Breast epithelium (tissue), 4 donors: ENCODE measurements at places on chromosomes 12 and 14. TPM values are rescaled to one million over a fixed set of nuclear protein-coding genes. Genes with fewer than 3 reads are reported as not detected.
A peak's percentile ranks its signal among the peaks of the same experiment; 100 is the strongest.

- DNase-seq: no peak
- H3K27ac ChIP-seq: no peak overlapping the region
- H3K27me3 ChIP-seq: no peaks in the 10 kb centered on the region
- no peaks in the 10 kb centered on the region for H3K4me1 ChIP-seq
- H3K36me3 ChIP-seq: peaks cover 3% of the 10 kb centered on the region
- H3K4me3 ChIP-seq: no peak overlapping the region
These were observed 103.4 kb downstream of the PAWR start for GRCh38 chr12:79587368-79587767.

DNA sequence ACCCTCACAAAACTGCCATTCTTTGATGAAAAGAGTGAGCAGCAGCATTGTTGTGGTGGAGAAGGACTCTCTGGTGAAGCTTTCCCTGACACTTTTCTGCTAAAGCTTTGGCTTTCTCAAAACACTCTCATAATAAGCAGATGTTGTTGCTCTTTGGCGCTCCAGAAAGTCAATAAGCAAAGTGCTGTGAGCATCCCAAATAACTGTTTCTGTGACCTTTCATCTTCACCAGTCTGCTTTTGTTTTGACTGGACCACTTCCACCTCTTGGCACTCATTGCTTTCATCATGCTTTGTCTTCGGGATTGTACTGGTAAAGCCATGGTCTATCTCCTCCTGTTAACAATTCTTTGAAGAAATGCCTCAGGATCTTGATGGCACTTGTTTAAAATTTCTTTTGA, 424.7 kb upstream of the TMPO start:
- H3K4me1 ChIP-seq: no peaks in the 10 kb centered on the region
- H3K27ac ChIP-seq: no peak overlapping the region
- no peak overlapping the region for H3K4me3 ChIP-seq
- H3K36me3 ChIP-seq: no peaks in the 10 kb centered on the region

- H3K4me3 ChIP-seq: no peak overlapping the region
- no peak for DNase-seq
- H3K4me1 ChIP-seq: no peaks in the 10 kb centered on the region
- no peaks in the 10 kb centered on the region for H3K27me3 ChIP-seq
- no peaks in the 10 kb centered on the region for H3K36me3 ChIP-seq
- H3K27ac ChIP-seq: no peak overlapping the region
These were observed 420.8 kb downstream of the EGLN3 start for GRCh38 chr14:33529787-33530757.

- no peak for DNase-seq
- no peak overlapping the region for H3K27ac ChIP-seq
These were observed 131.9 kb upstream of the FUT8 start for GRCh38 chr14:65280653-65281052.

DNA sequence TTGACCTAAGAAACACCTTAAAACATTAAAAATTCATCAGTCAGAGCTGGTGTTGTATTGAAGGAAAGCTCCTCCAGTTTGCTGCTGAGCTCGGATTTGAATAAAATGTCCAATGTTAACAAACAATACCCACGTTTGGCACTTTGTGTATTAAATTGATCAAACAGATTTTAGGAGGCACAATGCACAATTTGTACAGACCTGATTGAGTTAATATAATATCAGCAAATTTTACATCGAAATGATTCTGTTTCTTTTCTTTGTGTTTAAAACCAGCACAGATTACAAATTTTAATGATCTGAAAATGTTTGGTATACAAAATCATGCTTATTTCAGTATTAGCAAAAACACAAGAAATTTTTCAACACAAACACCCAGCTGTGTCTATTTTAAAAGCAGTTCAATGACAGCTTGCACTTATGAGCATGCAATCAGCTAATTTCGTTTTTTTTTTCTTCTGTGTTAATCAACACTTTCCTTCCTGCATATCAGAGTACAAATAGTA, 2.8 kb upstream of the FOXG1 start:
- no peak overlapping the region for H3K4me3 ChIP-seq
- no peak overlapping the region for H3K27ac ChIP-seq
- H3K36me3 ChIP-seq: no peaks in the 10 kb centered on the region
- H3K27me3 ChIP-seq: peaks cover 6% of the 10 kb centered on the region
- H3K4me1 ChIP-seq: no peaks in the 10 kb centered on the region

DNA sequence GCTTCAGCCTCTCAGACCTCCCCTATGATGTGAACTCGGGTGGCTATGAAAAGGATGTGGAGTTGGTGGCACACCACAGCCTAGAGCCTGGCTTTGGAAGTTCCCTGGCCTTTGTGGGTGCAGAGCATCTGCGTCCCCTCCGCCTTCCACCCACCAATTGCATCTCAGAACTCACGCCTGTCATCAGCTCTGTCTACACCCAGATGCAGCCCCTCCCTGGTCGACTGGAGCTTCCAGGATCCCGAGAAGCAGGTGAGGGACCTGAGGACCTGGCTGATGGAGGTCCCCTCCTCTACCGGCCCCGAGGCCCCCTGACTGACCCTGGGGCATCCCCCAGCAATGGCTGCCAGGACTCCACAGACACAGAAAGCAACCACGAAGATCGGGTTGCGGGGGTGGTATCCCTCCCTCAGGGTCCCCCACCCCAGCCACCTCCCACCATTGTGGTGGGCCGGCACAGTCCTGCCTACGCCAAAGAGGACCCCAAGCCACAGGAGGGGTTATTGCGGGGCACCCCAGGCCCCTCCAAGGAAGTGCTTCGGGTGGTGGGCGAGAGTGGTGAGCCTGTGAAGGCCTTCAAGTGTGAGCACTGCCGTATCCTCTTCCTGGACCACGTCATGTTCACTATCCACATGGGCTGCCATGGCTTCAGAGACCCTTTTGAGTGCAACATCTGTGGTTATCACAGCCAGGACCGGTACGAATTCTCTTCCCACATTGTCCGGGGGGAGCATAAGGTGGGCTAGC, 7.0 kb upstream of the RPS26 start:
- H3K27ac ChIP-seq: no peak overlapping the region
- DNase-seq: no peak
- H3K36me3 ChIP-seq: no peaks in the 10 kb centered on the region
- H3K4me1 ChIP-seq: no peaks in the 10 kb centered on the region

- DNase-seq: no peak
- no peak overlapping the region for H3K4me3 ChIP-seq
- H3K36me3 ChIP-seq: no peaks in the 10 kb centered on the region
- H3K4me1 ChIP-seq: no peaks in the 10 kb centered on the region
- H3K27me3 ChIP-seq: no peaks in the 10 kb centered on the region
These were observed 12.7 kb upstream of the LRIG3 start for GRCh38 chr12:58932806-58933681.

DNA sequence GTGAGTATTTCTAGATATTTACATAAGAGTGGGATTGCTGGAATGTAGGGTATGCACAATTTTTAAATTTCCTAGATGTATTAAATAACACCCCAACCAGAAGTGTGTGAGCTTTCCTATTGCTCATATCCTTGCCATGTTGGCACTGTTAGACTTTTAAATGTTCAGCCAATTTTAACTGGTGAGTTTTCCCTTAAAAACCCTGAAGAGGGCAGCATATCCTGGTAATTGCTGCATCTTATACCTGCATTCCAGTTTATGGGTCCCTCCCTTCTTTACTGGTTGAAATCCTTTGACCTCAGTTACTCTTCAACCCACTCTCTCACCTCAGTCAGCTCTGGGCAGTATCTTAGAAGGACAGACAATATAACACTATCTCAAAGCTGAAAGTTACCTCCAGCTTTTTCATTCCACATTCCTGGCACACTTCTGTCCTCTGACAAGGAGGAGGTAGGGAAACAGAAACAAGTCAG, 270.6 kb downstream of the PAWR start:
- H3K4me3 ChIP-seq: no peak overlapping the region
- peak overlapping the region; percentile 71 for H3K27ac ChIP-seq
- H3K27me3 ChIP-seq: no peaks in the 10 kb centered on the region
- no peaks in the 10 kb centered on the region for H3K4me1 ChIP-seq
- no peak for DNase-seq
- H3K36me3 ChIP-seq: no peaks in the 10 kb centered on the region

DNA sequence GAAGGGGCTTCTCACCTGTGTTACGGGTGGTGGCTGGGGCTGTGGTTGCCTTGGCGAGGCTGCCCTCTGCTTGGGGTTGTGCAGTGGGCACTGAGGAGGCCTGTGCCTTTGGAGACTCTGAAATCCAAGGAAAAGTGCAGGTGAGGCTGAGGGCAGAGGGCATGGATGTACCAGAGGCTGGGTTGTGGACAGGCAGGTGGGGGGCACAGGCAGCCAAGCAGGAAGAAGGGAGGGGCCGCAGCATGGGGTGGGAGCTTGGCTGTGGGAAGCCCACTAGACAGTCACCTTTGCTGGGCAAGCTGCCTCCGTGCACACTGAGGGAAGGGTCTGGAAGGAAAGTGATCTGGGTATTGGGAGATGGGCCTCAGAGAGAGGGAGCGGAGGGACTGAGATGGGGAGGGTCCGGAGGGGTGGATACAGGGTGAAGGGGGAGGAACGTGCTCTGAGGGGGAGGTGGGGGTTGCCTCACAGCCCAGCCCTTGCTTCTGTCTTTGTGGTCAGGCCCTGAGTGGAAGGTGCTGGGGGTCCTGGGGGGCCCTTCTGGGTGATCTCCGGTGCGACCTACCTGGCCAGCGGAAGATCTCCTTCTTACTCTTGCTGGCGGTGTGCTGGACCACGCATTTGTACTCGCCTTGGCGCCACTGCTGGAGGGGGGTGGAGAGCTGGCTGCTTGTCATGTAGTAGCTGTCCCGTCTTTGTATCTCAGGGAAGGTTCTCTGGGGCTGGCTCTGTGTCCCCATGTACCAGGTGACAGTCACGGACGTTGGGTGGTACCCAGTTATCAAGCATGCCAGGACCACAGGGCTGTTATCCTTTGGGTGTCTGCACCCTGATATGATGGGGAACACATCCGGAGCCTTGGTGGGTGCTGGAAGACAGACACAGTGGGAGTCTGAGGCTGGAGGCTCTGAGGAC, 318.7 kb downstream of the TMEM121 start:
- no peaks in the 10 kb centered on the region for H3K4me1 ChIP-seq
- no peaks in the 10 kb centered on the region for H3K36me3 ChIP-seq
- no peaks in the 10 kb centered on the region for H3K27me3 ChIP-seq
- no peak overlapping the region for H3K4me3 ChIP-seq
- DNase-seq: peak; percentile 46

DNA sequence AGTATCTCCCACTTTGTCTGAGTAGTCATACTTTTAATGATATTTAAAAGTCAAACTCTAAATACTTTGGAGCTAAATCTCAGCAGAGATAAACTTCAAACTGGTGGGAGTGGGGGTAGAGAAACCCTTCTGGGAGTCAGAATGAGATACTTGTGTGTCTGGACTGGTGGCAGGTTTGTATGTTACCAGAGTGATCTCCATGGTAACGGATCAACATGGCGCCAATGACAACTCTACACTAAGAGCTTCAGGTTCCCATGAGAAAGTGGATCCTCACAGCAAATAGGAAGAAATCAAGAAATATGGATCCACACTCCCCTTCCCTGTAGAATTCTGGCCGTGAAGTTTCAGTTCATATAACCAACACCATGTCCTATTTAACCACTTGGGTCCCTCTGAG, 121.9 kb downstream of the ETV6 start:
- DNase-seq: no peak
- no peak overlapping the region for H3K4me3 ChIP-seq
- H3K27me3 ChIP-seq: no peaks in the 10 kb centered on the region
- peak overlapping the region; percentile 20 for H3K27ac ChIP-seq
- H3K4me1 ChIP-seq: peaks cover 2% of the 10 kb centered on the region
- H3K36me3 ChIP-seq: no peaks in the 10 kb centered on the region

GRCh38 chr14:64639340-64639821, 64.8 kb upstream of the PLEKHG3 start:
- H3K36me3 ChIP-seq: no peaks in the 10 kb centered on the region
- H3K27me3 ChIP-seq: no peaks in the 10 kb centered on the region
- no peaks in the 10 kb centered on the region for H3K4me1 ChIP-seq
- H3K27ac ChIP-seq: no peak overlapping the region

DNA sequence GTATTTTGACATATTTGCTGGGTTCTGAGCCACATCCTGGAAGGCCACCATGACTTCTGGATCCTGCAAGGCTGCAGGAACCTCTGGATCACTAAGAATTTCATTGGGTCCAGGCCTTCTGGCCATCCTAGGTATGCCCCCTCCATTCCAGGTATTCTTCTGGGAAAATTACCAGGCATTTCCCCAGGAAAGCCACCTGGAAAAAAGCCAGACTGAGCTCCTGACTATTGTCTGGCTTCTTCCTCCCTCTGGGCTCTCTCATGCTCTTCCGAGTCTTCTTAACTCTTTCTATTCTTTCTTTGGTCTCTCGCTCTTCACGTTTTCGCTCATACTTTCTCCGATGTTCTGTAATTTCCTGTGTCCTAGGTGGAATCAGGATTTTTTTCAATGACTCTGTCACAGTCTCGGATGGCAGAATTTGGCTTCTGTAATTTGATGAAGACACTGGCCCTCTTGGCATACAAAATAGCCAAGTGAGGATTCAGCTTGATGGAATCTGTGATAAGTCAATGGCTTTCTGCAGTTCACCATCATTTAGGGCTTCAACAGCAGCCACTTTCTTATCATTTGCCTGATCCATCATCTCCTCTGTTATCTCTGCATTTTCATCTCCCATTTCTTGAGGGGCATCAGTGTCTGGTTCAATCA, 42.6 kb downstream of the ATP23 start:
- no peak for DNase-seq
- H3K27me3 ChIP-seq: no peaks in the 10 kb centered on the region
- H3K4me1 ChIP-seq: no peaks in the 10 kb centered on the region
- no peak overlapping the region for H3K4me3 ChIP-seq
- no peak overlapping the region for H3K27ac ChIP-seq

DNA sequence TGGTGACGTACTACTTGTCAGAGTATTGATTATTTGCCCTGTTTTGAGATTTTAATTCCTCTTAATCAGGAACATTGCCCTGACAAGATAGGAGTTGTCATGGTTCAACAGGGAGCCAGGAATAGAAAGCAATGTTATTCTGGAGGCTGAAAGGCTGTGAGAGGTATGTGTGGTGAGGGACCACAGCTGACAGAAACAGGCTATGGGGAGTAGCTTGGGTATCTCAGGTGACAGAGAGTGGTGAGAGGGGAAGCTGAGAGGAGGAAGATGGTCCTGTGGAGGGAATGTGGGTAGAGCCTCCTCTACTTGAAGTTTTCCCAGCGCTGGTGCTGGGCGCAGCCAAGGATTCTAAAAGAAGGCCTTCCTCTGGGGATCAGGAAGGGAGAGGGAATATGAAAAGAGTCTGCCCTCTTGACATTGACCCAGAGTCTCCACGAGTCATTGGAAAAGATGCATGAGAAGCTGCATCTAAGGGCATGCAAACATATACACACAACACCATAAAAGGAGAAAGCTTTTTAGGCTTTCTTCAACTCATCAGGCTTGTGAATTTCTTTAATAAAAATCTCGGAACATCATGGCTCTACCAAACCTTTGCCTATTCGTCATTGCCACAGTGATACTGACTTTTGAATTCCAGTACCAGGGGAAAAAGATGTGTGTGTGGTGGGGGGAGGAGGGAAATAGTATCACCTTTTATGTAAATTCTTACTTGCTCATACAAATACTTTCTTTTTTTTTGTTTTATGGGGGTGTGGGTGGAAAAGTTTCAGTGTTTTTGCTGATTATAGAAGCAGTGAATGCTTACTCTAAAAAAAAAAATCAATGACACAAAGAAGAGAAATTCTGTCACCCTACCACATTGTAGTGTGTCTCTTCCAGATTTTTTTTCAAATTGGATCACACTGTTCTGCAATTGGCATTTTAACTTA, 39.9 kb upstream of the DHRS7 start:
- no peak overlapping the region for H3K27ac ChIP-seq
- H3K4me1 ChIP-seq: peaks cover 6% of the 10 kb centered on the region
- DNase-seq: no peak
- no peaks in the 10 kb centered on the region for H3K27me3 ChIP-seq

AGAP2 gene
- total RNA-seq: 1.2 TPM

VEZT gene
- 72.8 TPM for total RNA-seq

MYO1A gene
- total RNA-seq: 0.15 TPM

TMPRSS12 gene
- total RNA-seq: not detected

PRDM4 gene
- total RNA-seq: 31.1 TPM
